ENCODE measurements at places on chromosomes 7 and 10. TPM values are rescaled to one million over a fixed set of nuclear protein-coding genes. Genes with fewer than 3 reads are reported as not detected.

The GNA12 gene
- 25.7 TPM for total RNA-seq

The STEAP4 gene
- total RNA-seq: 42.2 TPM

The SFTPD gene
- total RNA-seq: 0.35 TPM

The PSPH gene
- 11.4 TPM for total RNA-seq
